ENCODE measurements at places on chromosomes 11 and 22.
A peak's percentile ranks its signal among the peaks of the same experiment; 100 is the strongest.

DNA sequence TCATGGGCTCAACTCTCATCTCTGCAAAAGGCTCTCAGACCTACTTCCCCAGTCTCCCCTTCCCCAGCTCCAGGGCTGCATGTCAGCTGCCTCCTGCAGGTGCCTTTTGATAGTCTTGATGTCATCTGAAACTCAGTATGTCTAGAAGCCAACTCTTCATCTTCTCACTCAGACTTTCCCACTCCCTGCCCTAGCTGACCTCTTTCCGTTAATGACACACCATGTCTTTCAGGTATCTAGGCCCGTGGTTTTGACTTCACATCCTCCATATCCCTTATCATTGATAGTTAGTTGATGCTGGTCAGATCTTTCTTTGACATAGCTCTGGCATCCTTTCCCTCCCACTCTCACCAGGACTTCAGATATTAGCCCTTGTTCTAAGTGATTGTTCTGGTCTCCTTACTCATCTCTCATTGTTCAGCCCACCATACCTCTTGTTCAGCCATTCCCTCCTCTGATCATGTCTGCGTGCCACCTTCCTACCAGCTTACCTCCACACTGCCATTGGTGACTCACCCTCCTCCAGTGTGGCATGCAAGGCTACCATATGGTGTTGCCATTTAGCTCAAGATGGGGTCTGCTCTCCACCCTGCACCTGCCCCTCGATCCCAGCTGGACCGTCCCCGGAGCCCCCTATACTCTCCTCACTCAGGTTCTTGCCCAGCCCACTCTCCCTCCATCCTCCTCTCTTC lies 18.4 kb downstream of the TTC12 start:
- no peak for DNase-seq

- DNase-seq = no peak
These were observed 146.2 kb downstream of the DBX1 start for GRCh38 chr11:20014067-20014402.

GRCh38 chr11:47415091-47415854 lies 6.9 kb downstream of the SLC39A13 start:
- DNase-seq = no peak

- peak; percentile 3 for DNase-seq
These were observed 8.8 kb downstream of the SCGB2A1 start for GRCh38 chr11:62217191-62217748.

GRCh38 chr22:46001046-46001425 lies 24.1 kb upstream of the WNT7B start:
- no peak for DNase-seq

DNA sequence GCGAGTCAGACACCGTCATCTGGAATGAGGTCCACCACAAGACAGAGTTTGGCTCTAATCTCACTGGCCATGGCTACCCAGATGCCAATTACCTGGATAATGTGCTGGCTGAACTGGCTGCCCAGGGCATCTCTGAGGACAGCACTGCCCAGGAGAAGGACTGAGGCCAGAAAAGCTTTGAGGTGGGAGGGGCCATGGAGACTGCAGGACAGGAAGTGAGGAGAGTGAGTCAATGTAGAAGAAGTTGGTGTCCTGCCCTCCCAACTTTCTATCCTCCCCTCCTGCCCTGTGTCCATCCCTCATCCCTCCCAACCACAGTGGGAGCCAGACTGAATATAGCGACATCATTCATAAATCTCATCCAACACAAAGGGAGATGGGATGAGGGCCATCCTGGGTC lies 8.0 kb downstream of the MPEG1 start:
- peak; percentile 13 for DNase-seq

- no peak for DNase-seq
These were observed 30.7 kb downstream of the BUD13 start for GRCh38 chr11:116742104-116742503.

- no peak for DNase-seq
These were observed 35.8 kb downstream of the NADSYN1 start for GRCh38 chr11:71488681-71489270.

DNA sequence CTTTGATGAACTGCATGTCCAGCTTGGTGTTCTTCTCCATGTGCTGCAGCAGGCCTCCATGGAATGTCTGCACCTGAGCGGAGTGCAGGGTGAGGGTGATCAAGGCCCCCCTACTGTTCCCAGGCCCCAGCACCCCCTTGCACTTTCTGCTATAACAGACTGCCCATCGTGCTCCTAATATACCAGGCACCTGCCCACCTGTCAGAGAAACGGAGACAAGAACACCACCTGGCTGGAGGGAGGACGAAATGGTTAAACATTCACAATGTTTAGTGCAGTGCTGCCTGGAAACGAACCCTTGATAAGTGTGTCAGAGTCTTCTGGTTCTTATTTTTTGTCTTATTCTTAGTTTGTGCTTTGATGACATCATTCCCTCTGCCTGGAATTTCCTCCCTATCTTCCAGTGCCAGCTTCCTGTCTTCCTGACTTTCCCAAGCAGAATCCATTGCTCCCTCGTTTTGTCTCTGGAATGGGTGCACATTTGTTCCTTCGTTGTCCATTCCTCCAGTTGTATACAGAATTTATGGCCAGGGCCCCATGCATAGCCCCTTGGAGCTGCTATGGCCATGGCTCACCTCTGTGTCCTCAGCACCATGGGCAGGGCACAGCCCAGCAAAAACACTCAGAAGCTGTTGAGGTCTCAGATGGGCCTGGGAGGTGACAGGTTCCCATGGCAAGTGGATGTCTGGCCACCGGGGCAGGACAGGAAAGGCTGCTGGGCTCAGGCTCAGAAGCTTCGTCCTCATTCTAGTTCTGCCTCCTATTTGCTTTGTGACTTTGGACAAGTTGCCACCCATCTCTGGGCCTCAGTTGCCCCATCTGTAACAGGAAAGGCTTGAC lies 11.9 kb downstream of the BAIAP2L2 start:
- peak; percentile 6 for DNase-seq

DNA sequence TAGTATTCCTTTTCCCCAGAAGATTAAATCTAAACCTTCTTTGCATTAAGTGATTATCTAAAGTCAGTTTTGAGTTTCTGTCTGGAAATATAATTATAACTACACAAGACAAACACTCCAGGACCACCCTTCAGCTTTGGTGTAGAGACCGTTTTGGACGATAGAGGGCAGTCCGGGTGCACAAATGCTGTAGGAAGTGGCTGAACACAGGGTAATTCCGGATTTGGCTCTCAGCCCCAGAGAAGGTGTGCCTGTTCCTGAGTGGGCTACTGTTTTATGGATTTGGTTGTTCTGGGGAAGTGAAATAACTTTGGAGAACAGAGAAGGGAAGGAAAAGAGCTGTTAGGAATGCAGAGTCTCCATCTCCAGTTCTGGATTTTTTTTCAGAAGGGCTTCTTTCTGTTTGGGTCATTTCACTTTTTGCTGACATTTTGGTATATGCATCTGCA lies 14.8 kb downstream of the EXT2 start:
- peak; percentile 12 for DNase-seq

- no peak for DNase-seq
These were observed 11.7 kb downstream of the SIRT3 start for GRCh38 chr11:224424-224823.

GRCh38 chr22:36790648-36791047 lies 14.7 kb upstream of the IFT27 start:
- DNase-seq = no peak

GRCh38 chr11:47148903-47149531 lies 27.7 kb downstream of the ARFGAP2 start:
- no peak for DNase-seq

DNA sequence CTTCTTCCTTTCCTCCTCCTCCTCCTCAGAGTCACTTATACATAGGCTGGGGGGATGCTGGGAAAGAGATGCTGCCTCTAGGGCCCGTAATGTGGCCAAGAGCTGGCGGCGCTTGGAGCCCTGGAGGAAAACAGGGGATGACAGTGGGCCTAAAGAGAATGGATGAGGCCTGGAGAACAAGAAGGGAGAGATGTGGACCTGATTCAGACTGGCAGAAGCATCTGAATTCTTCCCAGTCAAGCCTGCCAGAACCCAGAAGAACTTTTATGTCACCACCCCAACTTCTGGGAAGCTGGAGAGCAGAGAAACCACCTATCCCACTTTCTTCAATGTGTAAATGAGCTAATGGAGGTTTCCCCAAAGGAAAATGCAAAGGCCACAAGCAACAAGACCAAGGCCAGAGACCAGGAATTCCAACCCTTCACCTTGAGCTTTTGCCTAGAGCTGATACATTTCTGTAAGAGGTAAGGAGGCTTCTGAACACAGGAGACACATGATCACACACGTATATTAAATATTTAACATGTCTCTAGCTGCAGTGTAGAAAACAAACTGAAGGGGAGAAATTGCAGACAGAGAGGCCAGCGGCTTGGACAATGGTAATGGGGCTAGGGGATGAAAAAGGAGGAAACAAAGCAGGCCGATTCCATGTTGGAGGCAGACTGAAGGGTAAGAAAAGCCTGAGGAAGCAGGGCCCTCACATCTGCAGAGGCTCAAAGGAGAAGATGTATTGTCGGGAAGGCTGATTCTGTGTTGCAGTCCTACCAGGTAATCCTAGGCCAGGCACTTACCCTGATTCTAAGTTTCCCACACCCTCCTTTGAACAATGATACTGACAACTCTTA lies 1.1 kb downstream of the RRP8 start:
- DNase-seq = no peak

DNA sequence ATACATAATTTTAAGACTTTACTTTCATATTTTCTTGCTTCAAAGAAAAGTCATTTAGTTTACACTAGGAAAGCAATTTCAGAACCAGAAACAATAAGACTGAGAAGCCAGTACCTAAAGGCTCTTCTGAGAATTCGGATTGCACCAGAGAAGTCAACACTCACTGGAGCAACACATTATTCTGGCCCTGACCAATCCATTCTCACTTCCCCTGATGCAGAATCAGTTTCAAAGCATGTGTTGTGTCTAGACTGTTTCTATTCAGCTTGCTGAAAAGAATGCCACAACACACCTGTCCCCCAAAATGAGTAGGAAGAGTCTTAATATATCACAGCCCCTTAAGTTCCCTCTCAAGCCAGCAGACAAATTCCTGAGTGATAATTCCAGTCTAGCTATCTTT lies 1074.3 kb upstream of the TENM4 start:
- DNase-seq = no peak

GRCh38 chr22:38082986-38083710 lies 836 bp downstream of the SLC16A8 start:
- DNase-seq = no peak

- DNase-seq = peak; percentile 51
These were observed 65.1 kb upstream of the RRAS2 start for GRCh38 chr11:14424096-14424495.

DNA sequence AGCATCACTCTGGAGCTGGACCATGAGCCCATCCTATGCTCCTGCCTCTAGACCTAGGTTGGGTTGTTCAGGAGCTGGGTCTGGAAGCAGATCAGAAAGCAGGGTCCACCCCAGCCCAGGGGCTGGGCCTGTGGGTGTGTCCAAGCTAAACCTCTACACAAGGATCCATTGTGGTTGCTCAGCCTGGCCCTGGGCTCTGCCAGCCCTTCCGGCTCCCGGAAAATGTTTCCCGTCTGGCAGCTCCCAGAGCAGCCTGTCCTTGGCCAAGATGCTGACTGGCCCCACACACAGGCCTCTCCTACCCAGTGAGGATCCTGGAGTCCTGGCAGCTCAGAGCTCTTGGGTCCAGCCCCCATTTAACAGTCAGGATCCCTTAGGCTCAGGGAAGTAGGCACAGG lies 35.3 kb upstream of the FCHSD2 start:
- DNase-seq = no peak

GRCh38 chr11:28526406-28526751 lies 418.2 kb downstream of the METTL15 start:
- peak; percentile 29 for DNase-seq

DNA sequence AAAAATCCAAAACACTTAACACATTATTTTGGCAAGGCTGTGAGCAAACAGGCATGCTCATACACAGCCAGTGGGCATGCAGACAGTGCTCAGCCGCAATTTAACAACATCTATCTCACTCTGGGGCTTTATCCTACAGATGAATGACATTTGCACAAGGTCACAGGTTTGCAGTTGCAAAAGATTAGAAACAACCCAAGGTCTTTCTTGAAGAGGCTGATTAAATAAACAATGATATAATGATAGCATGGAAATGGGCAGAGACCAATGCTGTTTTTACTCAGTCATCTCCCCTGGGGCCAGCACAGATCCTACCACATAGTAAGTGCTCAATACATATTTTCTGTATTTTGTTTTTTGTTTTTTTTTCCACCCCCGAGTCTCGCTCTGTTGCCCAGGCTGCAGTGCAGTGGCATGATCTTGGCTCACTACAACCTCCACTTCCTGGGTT lies 9.4 kb downstream of the A4GALT start:
- no peak for DNase-seq

GRCh38 chr22:49869086-49869830 lies 15.6 kb downstream of the ZBED4 start:
- DNase-seq = no peak

GRCh38 chr11:86442827-86443226 lies 68.1 kb downstream of the CCDC81 start:
- DNase-seq = no peak

- DNase-seq = no peak
These were observed 1421.9 kb downstream of the BRD1 start for GRCh38 chr22:48405741-48406140.

DNA sequence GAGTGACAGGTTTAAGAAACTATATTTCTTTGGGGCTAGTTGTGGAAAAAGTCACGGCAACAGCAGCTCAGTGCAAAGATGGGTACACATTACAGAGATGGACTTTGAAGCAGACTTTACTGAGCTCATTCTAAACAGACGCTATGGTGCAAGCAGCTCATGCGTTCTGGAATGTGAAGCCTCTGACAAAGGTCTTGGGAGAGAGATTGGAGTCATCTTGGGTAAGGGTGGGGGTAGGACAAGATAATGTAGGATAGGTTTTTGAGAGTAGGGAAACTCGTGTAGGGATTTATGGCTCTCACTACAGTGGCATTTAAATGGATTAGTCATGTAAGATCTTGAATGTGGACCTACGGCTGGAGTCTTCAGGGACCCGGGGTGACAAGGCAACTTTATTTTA lies 36.2 kb upstream of the CLMP start:
- peak; percentile 91 for DNase-seq

DNA sequence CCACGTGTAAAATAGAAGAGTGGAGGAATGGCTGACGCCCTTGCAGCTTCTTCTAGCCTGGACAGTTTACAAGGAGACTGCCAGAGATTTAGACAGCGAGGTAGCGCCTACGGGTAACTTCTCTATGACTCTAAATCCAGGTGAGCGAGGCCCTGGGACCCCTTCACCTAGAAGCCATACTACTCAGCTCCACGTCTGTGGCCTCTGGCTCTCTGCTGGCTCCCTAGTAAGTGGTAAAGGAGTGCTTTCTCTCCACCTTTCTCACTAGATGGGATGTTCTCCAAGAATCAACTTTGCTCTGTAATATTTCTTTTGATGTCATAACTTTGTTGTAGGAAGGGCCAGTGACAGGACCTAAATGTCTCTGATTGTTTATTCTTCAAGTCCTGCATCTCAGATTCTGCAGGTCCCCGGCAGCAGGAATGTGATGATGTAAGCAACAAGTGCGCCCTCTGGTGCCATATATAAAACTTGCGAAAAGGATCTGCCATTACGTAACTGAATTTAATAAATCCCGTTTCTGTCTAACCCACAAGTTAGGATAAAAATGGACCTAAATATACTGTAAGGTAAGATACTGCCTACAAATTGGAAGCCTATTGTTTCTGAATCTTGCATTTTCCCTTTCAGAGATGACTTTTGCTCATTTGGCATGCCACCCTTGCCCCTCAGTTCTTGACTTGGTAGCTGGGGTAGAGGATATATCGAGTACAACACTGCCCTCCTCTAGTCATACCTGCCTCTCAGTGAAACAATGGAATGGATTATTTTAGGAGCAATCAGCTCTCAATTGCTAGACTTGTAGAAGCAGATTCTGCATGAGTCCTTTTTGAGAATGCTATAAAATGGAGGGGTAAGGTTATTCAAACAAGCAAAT lies 11.0 kb upstream of the PTPN5 start:
- peak; percentile 57 for DNase-seq

GRCh38 chr11:73866586-73866996 lies 10.1 kb downstream of the COA4 start:
- peak; percentile 88 for DNase-seq

Data from HFFc6 (cell line).